Activated CD4-positive, alpha-beta T cell treated with anti-CD3 and anti-CD28 coated beads, Interleukin-2, amount 50 U/mL, for 1 hour (primary cell): ENCODE measurements at places on chromosomes 12 and 14.

DNA sequence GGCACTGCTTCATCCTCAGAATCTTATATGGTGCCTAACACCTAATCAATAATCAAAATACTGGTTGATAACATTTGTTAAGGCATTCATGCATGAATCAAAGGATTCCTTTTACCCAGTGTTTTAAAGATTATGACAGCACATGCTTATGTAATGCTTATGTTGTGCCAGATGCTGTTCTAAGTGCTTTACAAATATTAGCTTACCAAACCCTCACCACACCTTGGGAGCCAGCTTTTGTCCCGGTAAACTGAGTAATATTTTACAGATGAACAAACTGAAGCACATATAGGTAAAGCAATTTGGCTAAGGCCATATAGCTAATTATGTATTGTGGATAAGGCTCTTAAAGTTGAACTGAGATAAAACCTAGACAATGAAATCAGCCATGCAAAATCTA is 209.2 kb downstream of the ALX1 start:
- DNase-seq, result no peak

DNA sequence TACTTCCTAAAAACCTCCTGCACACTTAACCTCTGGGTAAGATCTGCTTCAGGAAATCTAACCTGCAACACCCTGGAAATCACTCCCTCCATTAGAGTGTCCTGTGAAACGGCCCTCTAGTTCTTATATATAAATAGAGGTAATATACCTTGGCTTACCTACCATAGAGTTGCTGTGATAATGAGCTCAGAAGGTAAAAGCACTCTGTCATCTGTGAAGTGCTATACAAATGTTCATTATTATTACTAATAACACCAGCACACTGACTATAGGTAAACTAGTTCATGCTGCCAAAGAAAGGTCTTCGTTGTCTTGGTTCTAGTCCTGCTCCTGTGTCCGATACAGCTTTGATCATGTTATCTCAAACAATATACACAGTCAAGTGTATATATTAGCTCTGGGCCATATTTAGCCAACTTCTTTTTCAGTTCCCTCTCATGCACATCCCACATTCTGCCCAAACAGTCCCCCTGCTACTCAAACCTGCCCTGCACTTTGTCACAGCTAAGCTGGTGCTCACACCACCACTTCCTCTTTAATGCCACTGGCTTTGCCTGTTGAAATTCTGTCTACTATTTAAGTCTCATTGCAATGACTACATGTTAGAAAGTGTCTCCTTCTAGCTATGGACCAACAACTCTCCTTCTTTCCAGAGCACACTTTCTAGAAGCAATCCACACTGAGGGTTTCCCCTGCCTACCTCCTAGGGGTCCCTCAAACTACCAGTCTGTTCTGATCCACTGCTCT is 5.1 kb downstream of the E2F7 start:
- no peak for DNase-seq

- DNase-seq, result no peak
Measured at GRCh38 chr12:102540815-102541385, 60.5 kb upstream of the IGF1 start.

DNA sequence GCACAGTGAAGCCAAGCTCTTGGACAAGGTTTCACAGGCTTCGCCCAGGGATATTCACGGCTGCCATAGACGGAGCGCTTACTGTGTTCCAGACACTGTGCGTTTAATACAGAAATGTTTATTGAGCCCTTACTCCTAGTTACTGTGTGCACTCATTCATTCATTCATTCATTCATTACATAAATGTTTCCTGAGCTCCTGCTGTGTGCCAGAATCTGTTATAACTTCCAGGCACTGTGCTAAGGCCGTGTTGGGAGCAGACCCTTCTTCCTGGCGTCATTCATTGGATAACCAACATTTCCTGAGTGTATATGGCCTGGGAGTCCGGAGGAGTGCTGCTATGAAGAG is 760 bp upstream of the MED13L start:
- no peak for DNase-seq

- peak; percentile 1 for DNase-seq
Measured at GRCh38 chr14:37197421-37198272, at the start of gene MIPOL1. MIPOL1 (plus strand) TSS chr14:37197937; CDS start chr14:37247889, 49,952 bp downstream.

DNA sequence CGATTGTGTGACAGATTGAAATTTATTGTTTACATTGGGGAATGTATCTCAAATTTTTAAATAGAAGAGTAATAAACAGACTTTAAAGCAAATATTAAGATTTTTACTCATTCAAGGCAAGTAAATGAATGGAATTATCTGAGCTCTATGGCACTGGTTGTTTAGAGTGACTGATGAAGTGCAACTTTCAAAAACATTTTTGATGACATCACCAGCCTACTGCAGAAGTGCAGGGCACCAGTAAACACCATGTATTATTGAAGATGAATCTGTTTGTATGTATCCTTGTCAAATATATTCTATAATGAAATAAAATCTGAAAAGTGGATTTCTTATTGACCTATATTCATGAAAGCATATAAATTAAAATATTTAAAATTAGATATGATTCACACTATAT is 124.0 kb upstream of the EVL start:
- no peak for DNase-seq

- DNase-seq, result no peak
Measured at GRCh38 chr12:15116086-15116485, 105.1 kb downstream of the RERG start.

- no peak for DNase-seq
Measured at GRCh38 chr12:87157791-87158190, 871.4 kb downstream of the C12orf50 start.

DNA sequence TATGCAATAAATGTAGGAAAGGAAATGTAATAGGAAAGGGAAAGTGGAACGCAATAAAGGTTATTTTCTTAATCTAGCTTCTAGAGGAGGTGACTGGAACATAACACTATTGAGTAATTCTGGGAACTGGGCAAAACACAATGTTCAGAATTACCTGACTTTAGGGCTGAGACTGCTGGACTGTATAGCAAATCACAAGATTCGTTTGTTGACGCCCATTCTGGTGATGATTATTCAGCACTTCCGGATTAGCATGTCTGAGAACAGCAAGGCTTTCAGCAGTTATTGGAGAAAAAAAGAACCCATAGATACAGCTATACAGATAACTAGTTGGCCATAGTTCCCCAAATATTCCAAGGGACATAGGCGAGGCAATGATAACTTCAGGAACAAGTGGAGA is 2.3 kb upstream of the KLRD1 start:
- no peak for DNase-seq

DNA sequence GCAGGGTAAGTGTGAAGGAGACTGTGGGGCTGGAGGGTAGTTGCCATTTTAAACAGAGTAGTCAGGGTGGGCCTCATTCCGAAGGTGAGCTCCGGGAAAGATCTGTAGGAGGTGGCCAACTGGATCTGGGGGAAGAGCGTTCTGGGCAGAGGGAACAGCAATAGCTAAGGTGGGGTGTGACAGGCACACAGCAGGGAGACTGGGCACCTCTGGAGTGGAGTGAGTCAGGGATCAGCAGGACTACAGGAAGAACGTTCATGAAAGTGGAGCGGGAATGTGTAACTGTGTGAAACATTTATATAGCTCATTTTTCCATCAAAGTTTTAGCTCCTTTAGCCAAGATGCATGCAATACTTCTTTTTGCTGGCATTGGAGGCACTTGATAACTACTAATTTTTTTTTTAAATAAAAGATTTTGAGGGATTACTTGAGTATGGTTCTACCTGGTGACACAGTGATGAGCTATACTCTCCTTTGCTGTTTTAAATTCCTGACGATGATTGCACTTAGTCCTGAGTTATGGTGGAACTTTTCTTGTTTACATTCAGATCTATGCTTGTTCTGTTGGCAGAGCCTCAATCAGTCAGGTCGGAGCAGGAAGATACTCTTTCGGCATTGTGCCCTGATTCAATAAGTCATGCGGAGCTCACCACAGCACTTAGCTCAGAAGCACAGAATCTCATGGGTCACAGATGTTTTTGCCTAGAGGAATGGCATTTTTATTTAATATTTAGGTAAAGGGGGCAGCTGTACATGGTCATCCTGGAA is 106.4 kb downstream of the WIF1 start:
- DNase-seq, result no peak

- DNase-seq, result no peak
Measured at GRCh38 chr12:132245521-132246101, 83.8 kb downstream of the GALNT9 start.

GRCh38 chr14:73211251-73212040 is 25.9 kb upstream of the PAPLN start:
- DNase-seq, result no peak

DNA sequence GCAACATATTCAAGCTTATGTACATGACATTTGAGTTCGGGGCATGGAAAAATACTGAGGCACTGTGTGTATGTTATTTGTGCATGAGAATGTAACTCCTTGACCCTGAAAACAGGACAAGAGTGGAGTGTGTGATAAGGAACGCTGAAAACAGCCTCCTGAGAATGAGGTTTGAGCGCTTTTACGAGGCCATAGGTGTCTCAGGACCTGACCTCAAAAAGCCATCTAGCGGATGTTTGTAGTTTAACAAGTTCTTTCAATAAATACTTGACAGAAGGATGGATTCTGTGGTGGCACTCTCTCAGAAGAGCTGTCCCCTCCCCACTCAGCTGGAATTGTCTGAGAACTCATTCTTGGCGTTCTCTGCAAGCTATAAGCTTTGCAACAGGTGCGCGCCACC is 350.5 kb upstream of the TMTC1 start:
- DNase-seq, result no peak

DNA sequence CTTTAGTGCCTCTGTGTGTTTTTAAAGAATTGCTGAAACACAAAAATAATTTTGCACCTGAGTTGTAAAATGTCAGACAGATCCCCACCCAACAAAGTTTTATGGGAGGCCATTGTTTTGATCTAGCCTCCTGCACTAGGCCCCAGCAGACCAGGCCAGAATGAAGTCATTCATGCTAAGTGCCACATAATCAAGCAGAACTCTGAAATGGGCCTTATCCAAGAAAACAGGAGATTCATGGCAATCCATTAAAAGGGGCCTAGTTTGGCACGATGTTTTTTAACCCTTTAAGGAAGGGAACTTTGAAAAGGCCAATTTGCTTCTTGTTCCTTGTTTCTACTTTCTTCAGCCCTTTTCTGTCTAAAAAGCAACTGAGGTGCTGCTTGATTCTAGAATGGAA is 260.9 kb downstream of the ITPR2 start:
- DNase-seq, result no peak

DNA sequence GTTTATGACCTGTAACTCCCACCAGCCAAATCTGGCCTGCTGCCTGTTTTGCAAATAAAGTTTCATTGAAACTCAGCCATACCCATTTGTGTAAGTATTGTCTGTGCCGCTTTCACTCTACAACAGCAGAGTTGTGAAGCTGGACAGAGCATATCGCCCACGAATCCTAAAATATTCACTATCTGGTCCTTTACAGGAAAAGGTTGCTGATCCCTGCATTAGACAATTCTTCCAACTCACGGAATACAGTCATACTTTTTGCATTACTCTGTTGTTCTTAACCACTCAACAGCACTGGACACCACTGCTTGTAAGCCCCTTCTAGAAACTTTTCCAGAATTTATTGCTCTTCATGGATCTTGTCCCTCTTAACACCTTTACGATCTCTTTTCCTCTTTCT is 435.4 kb downstream of the EGLN3 start:
- no peak for DNase-seq

GRCh38 chr12:115504306-115505290 is 772.9 kb downstream of the MED13L start:
- no peak for DNase-seq

DNA sequence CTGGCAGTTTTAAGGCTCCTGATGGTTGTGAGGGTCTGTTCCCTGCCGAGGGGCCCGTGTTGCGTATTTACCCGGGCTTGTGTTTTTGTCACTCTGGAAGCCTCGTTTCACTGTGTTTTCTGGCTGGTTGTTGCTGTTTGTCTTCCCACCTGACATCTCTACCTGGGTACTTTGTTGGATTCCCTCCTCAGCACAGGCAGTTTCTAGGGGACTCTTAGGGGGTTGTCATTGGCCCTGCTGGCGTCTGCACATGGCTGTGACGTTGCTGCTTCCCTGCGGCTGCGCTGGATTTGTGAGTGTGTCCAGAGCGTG is 6.4 kb downstream of the FBRSL1 start:
- no peak for DNase-seq

DNA sequence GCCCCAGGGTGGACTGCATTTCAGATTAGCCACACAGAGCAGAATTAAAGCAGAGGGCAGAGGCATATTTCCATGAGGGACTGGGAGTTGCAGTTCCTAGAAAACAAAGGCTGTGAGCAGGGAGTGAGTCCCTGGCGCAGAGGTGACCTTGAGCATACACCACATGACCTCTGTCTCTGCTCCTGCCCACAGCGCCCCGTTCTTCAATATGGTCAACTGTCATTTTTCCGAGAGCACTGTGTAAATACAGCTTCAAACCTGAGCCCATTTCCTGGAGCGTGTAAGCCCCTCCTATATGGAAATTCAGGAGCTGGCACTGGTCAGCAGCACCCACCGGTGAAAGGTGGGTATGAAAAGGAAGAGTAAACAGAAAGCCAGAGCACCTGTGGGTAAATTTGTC is 192.2 kb upstream of the PELI2 start:
- no peak for DNase-seq

GRCh38 chr12:125254856-125255255 is 189.6 kb downstream of the AACS start:
- DNase-seq, result no peak

- no peak for DNase-seq
Measured at GRCh38 chr12:33834672-33835071, 187.6 kb upstream of the ALG10 start.

GRCh38 chr14:31692376-31692781 is 131.2 kb downstream of the NUBPL start:
- no peak for DNase-seq

DNA sequence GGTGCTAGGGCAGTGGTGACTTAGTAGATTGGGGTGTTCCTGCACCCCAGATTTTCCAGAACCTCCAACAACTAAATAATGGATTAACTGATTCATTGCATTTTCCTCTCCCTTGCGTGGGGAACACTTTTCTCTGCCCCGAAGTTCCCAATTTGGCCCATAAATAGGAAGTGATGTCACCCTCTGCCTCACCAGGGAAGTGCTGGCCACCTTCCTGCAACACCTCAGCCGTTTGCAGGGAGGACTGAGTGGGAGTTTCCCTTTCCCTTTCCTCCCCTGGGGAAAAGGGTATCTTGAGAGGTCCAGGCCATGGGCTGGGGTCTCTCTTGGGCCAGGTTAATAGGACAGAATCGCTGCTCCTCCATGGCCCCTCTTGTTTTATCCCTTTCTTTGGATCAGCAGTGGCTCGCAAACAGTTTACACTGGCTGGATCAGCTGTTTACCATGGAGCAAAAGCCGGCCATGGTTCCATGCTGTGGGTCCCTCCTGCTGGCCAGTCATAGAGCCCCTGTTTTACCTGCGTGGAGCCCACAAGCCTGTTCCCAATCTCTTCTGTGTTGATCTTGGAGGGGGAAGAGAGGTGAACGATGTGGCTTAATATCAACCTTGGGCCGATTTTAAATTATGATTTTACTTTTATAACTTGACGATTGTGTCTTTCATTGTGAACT is 91.6 kb upstream of the VRK1 start:
- no peak for DNase-seq

DNA sequence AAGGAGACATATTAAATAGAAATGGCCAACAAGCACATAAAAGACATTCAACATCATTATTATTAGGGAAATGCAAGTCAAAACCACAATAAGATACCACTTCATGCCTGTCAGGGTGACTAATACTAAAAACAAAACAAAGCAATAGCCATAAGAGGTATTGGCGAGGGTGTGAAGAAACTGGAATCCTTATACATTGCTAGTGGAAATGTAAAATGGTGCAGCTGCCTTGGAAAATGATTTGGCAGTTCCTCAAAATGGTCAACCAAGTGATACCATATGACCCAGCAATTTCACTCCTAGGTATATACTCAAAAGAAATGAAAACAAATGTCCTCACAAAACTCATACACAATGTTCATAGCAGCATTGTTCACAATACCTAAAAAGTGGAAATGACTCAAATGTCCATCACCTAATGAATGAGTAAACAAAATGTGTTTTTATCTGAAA is 27.0 kb downstream of the GPR135 start:
- DNase-seq, result no peak
